Activated CD4-positive, alpha-beta T cell treated with anti-CD3 and anti-CD28 coated beads, Interleukin-2, amount 50 U/mL, for 4 hours (primary cell): ENCODE measurements at places on chromosomes 6 and 20.

GRCh38 chr6:151958332-151958731, 150.8 kb downstream of the ESR1 start:
- DNase-seq = no peak

- no peak for DNase-seq
Measured at GRCh38 chr6:166586424-166587156, at the start of gene RAMACL. Gene RAMACL (minus strand): TSS chr6:166586678. CDS start chr6:166586477, 201 bp downstream.

GRCh38 chr20:9985773-9986172, 49.0 kb upstream of the ANKEF1 start:
- no peak for DNase-seq

DNA sequence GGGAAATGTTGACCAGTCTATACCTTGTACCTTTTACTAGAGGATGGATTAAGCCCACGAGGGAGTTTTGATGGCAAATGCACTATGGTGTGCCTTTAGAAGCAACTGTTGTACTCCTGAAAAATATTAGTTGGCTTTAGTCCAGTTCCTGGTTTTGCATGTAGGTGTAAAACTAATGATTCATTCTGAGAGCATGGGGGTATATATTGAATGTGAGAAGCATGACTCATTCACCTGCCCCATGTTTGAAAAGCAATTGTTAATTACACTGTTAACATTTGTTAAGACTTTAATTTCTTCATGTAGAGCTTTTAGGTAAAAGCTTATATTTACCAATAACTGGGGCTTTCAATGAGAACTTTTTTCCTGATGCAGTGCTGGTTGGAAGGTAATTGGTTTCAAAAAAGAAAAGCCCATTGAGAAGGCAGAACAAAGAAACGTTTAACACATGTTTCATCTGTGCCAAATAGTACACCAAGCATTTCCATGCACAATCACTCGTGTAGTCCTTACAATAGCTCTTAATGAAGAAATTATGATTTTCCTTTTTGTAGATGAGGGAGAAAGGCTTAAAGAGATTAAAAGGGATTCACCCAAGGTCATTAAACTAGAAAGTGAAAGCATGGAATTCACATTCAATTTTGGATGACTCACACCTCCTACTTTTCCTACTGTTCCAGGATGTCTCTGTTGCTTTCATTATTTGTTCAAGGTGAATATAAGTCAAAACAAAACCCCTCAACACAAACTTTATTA, 134.1 kb downstream of the CCDC170 start:
- DNase-seq = no peak

- no peak for DNase-seq
Measured at GRCh38 chr20:41228858-41229257, 88.7 kb downstream of the ZHX3 start.

- no peak for DNase-seq
Measured at GRCh38 chr20:21259346-21259745, 43.8 kb upstream of the XRN2 start.

GRCh38 chr6:129029778-129030177, 146.8 kb downstream of the LAMA2 start:
- no peak for DNase-seq

DNA sequence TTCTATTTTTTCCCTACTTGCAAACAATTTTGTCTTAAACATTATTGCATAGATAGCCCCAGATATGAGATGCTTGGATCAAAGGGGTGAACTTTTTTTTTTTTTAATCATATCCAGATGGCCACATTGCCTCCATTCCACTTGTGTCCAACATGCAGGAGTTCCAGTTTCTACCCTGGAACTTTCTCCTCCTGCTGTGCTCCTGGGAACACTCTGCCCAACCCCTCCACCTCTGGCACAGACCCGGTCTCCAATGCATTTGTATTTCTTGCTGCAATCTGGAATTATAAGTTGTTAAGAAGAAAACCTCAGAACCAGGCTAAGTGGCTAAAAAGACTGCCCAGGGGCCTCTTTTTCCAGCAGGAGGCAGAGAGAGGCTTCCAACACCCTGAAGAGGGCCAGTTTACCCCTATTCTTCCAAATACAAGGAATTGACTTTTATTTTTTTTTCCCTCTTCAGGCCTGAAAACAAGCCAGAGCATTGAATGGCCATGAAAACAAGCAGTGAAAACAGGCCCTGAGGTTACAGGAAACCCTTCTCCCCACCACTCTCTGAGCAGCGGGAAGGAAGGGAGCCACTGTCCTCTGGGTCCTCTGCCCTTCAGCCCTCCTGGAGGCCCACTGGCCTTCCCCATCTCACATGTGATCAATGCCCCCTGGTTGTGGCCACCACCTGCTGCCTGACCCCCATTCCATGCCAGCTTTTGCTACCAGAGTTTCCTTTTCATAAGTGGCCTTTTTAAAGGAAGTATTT, 44.3 kb downstream of the PDYN start:
- DNase-seq = no peak
